ENCODE measurements at places on chromosomes 11 and 22.

GRCh38 chr11:16512899-16513241 lies 156.5 kb upstream of the SOX6 start:
- DNase-seq: no peak

DNA sequence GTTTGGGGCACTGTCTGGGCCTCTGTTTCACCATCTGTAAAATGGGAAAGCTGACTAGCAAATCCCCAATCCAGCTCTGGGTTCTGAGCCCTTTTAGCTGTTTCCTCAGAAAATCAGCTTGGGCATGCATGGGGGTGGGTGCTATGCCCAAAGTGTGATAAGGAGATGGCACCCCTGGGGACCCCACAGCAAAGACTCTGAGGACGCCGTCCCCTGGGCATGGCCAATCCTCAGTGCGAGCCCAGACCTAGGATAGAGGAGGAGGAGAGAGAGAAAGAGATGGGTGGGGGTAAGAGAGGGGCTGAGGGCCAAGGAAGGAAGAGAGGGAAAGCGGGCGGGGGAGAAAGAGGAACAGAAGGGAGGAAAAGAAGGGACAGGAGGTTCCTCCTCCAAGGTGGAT lies 31.8 kb downstream of the TPBGL start:
- no peak for DNase-seq

GRCh38 chr11:11210446-11210845 lies 142.6 kb downstream of the CSNK2A3 start:
- no peak for DNase-seq

DNA sequence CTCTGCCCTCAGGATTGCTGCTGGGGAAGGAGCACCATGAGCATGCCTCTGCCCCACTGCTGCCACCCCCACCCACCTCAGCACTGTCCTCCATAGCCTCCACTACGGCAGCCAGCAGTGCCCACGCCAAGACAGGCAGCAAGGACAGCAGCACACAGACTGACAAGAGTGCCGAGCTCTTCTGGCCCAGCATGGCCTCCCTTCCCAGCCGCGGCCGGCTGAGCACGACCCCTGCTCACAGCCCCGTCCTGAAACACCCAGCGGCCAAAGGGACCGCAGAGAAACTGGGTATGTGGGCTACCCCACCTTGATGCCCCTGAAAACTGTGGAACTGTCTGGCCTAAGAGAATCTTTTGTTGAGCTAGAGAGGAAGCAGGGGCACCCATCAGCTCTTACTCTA lies 101.0 kb downstream of the AMOTL1 start:
- no peak for DNase-seq

- DNase-seq: no peak
Measured at GRCh38 chr22:33303099-33303498, 244.9 kb upstream of the SYN3 start.
